ENCODE measurements at places on chromosomes 1 and 21.

DNA sequence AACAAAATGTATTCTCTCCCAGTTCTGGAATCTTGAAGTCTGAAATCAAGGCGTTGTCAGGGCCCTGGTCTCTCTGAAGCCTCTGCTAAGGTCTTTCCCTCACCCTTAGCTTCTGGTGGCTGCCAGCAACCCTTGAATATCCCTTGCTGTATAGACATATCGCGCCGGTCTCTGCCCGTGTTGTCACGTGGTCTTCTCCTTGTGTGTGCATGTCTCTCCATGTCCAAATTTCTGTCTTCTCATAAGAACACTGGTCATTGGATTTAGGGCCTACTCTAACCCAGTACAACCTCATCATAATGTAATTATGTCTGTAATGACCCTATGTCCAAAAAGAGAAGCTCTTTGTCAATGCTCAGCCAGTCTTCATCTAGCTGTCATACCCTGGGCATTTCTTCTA is 85.7 kb upstream of the ETS2 start:
- DNase-seq: no peak

GRCh38 chr1:15693371-15693770 is 9.3 kb downstream of the PLEKHM2 start:
- no peak for DNase-seq

DNA sequence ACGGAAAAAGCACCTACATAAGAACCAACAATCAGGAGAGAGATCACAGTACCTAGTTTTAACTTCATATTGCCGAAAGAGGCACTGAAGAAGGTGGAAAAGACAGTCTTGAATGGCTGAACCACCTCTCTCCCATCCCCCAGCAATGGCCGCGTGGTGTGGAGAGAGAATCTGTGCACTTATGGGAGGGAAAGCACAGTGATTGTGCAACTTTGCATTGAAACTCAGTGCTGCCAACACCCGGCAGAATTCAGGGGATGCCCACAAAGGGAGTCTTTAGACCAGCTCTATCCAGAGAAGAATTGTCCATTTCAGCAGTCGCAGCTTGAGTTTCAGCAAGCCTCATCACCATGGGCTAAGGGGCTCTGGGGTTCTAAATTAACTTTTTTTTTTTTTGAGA is 186.3 kb upstream of the USP25 start:
- no peak for DNase-seq

- no peak for DNase-seq
These were observed 14.4 kb downstream of the SMYD3 start for GRCh38 chr1:246492611-246493245.

DNA sequence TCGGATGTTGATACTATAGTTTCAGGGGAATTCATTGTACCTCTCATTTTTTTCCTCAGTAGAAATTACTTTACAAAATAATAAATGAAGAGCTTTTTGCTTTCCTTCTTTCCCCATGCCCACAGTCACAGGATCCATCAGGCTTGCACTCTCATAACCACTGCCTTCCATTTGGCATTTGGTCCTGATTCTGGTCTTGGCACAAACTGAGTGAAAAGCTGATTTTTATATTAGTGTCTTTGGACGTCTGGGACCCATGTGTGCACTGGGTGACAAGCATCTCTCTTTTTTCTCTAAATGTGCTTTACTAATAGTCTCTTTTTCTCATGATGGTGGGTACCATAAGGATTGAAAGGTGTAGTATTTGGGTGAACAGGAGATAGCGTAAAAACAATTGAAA is 2.8 kb downstream of the ELAVL4 start:
- no peak for DNase-seq

DNA sequence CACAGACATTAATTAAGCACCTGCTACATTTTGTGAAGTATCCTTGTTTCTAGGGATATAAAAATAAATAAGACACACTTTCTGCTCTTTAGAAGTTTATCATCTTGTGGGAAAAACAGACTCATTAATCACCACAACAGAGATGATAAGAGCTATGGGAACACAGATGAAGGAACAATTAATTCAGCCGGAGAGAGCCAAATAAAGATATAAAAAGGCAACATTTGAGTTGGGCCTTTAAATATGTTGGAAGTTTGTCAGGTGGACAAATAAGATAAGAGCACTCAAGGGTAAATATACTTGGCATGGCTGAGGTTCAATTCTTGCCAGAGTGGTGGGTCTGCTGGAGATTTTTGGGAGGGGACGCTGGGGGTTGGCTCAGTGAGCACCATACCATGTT is 34.2 kb upstream of the VTCN1 start:
- no peak for DNase-seq

DNA sequence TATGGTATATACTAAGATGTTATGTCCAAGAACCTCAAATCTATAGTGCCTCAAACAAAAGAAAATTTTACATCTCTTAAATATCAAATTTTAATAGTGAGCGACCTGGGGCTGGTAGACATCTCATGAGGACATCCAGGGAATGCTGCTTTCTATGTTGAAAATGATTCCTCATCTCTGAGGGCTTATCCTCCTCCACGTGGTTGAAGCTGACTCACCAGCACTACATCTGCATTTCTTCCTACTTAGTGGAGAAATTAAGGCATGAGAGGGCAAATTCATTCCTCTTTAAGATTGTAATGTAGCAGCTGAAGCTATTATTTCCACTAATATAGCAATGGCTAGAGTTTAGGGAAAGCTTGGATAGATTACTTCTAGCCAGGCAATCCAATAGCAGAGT is 529.5 kb downstream of the COL11A1 start:
- DNase-seq: no peak

DNA sequence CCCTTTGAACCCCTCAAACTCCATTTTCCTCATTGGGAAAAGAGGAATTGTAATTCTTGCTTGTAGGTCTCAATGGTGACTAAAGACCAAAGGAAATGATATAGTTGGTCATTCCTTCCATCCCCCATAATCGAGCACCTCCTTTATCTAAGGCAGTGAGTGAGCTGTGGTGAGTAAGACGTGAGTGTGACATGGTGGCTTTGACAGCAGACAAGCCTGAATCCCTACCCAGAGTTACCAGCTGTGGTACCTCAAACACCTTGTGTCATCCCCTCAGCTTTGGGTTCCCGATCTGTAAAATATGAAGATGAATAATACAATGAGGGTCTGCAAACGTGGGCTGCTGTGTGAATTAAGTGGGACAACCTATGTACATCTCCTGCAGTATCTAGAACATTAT is 8.4 kb downstream of the TRAF5 start:
- no peak for DNase-seq

- no peak for DNase-seq
These were observed 17.8 kb downstream of the CASZ1 start for GRCh38 chr1:10778640-10779039.

DNA sequence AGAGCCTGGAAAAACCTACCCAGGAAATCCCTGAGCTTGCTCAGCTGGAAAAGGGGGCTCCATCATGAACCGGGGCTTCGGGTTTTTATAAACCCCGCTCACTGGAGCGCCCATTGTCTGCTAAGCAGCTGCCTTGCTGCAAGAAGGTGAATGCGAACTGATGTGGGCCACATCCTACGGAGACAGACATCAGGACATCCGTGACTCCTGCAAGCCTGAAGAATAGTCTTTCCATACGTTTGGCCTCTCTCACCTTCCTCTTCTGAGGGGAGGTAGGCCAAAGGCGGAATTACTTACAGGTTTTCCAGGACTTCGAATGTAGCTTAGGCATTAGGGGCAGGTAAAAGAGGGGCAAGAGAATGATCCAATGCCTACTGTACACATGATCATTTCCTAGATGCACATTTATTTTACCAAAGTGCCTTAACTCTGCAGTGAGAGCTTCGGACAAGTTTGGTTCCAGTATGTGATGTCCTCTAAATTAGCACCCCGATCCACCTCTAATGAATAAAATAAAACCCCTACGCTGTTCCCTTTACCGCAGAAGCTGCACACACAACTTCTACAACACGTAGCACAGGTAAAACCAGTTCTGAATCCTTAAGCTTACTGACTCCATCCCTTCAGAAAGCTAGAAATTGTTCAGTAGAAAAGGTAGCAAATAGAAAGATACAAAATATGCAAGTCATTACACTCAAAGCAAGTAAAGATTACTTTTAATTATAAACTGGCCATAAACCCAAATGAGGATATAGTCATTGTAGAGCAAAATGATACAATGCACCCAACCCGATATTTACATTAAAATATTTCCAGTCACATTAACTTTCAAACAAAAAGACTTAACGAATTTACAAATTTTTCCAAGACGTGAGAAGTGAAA is 866 bp upstream of the SORT1 start:
- DNase-seq: no peak

GRCh38 chr1:188642704-188643103 is 1814.0 kb downstream of the PLA2G4A start:
- no peak for DNase-seq

DNA sequence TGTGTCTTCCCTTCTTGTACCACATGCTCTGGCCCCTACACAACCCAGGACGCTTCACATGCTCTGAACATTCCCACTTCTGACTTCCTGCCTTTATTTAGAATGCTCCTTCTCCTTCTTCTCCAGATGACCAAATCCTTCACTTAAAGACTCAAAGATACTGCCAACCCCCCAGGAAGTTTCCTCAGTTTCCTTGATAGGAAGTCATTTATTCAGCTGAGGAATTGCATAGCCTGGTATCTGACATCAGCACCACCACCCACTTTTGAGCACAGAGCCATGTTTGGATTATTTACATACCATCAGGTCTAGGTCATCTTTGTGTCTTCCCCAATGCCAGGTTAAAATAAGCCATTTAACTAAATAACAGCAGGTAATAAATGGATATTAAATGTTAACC is 42.4 kb downstream of the GFI1 start:
- no peak for DNase-seq

- no peak for DNase-seq
These were observed 9.2 kb downstream of the SFT2D2 start for GRCh38 chr1:168234846-168235547.

- no peak for DNase-seq
These were observed 90.7 kb downstream of the CDC7 start for GRCh38 chr1:91591175-91591974.

GRCh38 chr21:31750843-31751242 is 18.9 kb upstream of the SCAF4 start:
- DNase-seq: no peak

DNA sequence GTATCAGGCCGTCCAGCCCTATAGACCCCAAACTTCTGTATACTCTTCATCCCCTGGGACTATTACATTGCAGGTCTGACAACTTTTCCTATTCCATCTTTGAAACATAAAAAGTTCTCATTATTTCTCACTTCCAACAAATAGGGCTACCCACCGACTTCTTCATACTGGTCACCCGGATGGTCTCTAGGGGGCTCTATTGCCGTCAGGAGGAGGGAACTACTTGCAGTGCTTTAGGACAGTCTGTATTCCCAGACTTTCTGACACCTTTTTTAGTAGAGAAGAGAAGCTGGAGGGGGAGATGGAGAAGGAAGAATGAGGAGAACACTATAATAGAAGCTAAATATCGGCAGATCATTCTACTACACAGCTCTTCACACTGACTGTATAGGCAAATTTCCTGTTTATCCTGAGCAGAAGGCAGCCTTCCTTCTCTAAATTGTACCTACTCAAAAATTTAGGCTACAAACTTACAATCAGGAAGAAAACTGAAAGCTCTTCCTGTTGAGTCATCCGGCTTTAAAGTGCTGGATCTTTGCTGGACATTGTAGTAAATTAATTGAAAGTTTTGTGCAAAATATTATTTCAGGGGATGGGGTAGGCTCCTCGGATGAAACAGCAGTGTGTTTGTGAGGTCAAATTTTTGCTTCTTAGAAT is 54.6 kb downstream of the CDC7 start:
- no peak for DNase-seq

- DNase-seq: no peak
These were observed 114.1 kb upstream of the CD34 start for GRCh38 chr1:208025031-208025430.

DNA sequence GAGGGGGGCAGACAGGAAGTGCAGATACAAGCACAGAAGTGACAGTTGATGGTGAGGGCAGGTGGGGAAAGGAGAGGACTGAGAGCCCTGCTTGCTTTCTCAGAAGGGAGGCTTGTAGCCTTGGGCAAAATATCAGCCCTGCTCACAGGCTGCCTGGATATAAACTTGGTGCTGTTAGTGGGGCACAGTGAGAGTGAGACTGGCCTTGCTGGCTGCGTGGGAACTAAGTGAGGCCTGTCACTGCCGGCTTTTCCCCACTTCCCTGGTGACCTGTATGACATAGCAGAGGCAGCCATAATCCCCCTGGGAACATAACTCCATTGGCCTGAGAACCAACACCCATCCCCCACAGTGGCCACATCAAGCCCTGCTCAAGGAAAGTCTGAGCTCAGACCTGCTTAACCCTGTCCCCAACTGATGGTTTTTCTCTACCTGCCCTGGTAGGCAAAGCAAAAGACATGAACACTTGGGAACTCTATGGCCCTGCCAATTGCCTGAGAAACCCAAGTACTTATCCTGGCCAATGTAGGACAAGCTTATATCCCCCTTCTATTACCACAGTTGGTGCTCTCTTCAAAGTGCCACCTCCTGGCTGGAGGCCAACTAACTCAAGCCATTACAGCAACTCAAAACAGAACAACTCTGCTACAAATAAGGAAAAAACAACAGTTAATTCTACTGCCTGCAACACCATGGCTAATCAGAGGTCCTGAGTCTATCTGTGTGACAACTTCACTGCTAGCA is 472.7 kb downstream of the PLPP3 start:
- no peak for DNase-seq

- DNase-seq: no peak
These were observed 152.6 kb downstream of the PLPP3 start for GRCh38 chr1:56426587-56427381.

GRCh38 chr1:100794748-100795645 is 75.5 kb downstream of the VCAM1 start:
- DNase-seq: no peak

GRCh38 chr1:232856541-232856940 is 51.3 kb downstream of the MAP10 start:
- no peak for DNase-seq

DNA sequence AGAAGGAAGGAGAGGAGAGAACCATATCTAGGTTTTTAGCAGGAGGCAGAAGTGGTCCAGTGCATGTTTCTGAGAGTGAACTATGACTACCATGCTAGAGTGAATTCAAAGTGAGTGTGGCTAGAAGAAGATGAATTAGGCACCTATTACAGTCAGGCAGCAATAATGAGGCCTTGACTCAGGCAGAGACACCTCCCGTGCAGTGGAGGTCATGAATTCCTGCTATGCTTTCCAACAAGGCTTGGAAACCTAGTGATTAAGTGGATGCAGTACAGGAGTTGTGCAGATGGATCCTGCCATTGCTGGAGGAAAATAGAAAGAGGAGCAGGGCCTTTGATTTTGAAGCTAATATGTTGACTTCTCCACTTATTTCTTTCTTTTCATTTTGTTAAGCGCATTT is 581.5 kb downstream of the RWDD3 start:
- DNase-seq: no peak

GRCh38 chr1:79325705-79326104 is 319.2 kb upstream of the ADGRL4 start:
- no peak for DNase-seq

GRCh38 chr1:238334170-238334569 is 443.4 kb upstream of the ZP4 start:
- no peak for DNase-seq

GRCh38 chr21:31414263-31415000 is 70.4 kb upstream of the TIAM1 start:
- DNase-seq: no peak

GRCh38 chr21:45310459-45310858 is 22.8 kb upstream of the POFUT2 start:
- DNase-seq: no peak

Measured in activated B cell treated with CpG ODN at 0.5 μM for 24 hours (primary cell).